CD14-positive monocyte (primary cell): ENCODE measurements at places on chromosomes 4 and X.
A peak's percentile ranks its signal among the peaks of the same experiment; 100 is the strongest.

GRCh38 chr4:69816236-69816635 lies 43.7 kb downstream of the SULT1E1 start:
- no peaks in the 10 kb centered on the region for H3K36me3 ChIP-seq
- DNase-seq: no peak
- H3K4me3 ChIP-seq: no peak overlapping the region
- no peaks in the 10 kb centered on the region for H3K27me3 ChIP-seq
- H3K4me1 ChIP-seq: no peaks in the 10 kb centered on the region

GRCh38 chr4:182133033-182133432 lies 110.2 kb upstream of the TENM3 start:
- no peak overlapping the region for H3K27ac ChIP-seq
- no peaks in the 10 kb centered on the region for H3K36me3 ChIP-seq
- H3K27me3 ChIP-seq: peaks cover 11% of the 10 kb centered on the region
- no peak overlapping the region for H3K4me3 ChIP-seq

DNA sequence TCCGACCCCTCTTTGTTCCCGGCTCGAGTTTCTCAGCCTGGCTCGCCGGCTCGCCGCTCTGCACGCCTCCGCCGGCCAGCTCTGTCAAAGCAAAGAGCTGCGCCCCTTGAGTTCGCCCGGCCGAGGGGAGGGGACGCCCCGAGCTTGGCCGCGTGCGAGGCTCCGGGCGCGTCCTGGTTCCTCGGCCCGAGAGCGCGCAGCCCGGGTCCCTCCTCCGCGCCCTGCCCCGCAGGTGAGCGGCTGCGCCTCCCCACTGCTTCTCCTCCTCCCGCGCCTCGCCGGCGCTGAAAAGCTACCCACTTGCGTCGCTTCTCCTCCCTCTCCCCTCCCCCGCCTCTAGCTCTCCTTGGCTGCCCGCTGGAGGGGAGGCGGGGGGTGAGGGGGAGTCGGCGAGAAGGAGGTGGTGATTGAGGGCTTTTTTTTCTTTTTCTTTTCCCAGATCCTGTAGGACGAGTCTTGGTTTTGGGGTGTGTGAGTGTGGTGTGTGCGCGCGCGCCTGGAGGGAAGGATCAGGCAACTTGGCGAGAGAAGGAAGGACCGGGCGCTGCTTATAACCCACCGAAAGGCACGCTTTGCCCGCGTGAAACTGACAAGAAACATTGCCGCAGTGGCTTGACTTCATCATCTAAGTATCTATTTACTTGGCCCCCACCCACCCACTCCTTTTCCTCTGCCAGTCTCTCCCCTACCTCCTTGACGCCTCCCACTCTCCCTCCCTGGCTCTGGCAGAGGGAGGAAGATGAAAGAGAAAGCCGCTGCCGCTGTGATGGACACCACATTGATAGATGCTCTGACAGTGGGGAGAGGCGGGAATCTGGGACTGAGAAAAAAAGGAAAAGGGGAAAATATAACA lies at the start of gene LEF1:
Gene LEF1 (minus strand): TSS at position 262 of the 853 bp plus-strand sequence. CDS start 1,165 bp downstream, outside the sequence.
- H3K4me3 ChIP-seq: peak within 1 kb of the TSS; percentile 6
- no peak within 1 kb of the TSS for H3K27ac ChIP-seq
- DNase-seq: no peak

- no peak overlapping the region for H3K27ac ChIP-seq
- H3K27me3 ChIP-seq: no peaks in the 10 kb centered on the region
- H3K36me3 ChIP-seq: no peaks in the 10 kb centered on the region
- DNase-seq: peak; percentile 87
Observed at GRCh38 chr4:156829201-156829873, 142.3 kb downstream of the PDGFC start.

DNA sequence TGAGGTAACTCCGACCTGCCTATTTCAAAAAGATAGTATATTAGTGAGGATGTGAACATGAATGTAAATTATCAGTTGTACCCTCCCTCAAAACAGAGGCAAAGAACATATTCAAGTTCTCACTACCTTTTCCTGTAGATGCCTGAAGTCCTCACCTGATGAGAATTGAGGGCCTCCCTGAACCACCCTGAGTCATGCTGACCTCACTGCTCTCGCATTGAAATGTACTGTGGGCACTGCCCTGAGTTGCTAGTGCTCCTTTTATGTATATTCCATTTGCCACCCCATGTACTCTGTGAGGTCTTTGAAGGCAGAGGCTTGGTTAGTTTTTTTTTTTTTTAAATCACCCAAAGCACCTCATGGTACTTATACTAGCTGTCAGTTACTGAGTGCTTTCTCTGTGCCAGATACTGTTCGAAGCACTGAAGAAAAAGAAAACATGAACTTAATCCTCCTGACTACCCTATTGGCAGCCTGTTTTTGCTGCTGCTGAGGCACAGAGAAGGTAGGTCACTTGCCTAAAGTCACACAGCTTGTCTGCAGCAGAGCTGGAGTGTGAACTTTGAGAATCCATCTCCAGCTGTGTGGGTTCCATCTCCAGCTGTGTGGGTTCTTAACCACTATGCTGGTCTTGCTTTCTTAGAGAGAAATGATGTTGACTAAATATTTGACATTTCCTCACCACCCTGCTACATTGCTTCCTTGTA lies 253.1 kb upstream of the GPC4 start:
- H3K4me3 ChIP-seq: no peak overlapping the region
- no peak overlapping the region for H3K27ac ChIP-seq
- H3K4me1 ChIP-seq: no peaks in the 10 kb centered on the region
- no peaks in the 10 kb centered on the region for H3K27me3 ChIP-seq
- DNase-seq: no peak
- H3K36me3 ChIP-seq: no peaks in the 10 kb centered on the region

- no peaks in the 10 kb centered on the region for H3K27me3 ChIP-seq
- no peak overlapping the region for H3K4me3 ChIP-seq
- H3K36me3 ChIP-seq: no peaks in the 10 kb centered on the region
- H3K27ac ChIP-seq: no peak overlapping the region
Observed at GRCh38 chr4:188781655-188782054, 642.4 kb downstream of the TRIML1 start.
